Eye (tissue), 1 donor: ENCODE measurements at places on chromosomes 2 and 18.

- DNase-seq = no peak
These were observed 125.8 kb downstream of the C1D start for GRCh38 chr2:67936969-67937368.

- peak; percentile 60 for DNase-seq
These were observed 87.4 kb downstream of the COL6A3 start for GRCh38 chr2:237326266-237327171.

DNA sequence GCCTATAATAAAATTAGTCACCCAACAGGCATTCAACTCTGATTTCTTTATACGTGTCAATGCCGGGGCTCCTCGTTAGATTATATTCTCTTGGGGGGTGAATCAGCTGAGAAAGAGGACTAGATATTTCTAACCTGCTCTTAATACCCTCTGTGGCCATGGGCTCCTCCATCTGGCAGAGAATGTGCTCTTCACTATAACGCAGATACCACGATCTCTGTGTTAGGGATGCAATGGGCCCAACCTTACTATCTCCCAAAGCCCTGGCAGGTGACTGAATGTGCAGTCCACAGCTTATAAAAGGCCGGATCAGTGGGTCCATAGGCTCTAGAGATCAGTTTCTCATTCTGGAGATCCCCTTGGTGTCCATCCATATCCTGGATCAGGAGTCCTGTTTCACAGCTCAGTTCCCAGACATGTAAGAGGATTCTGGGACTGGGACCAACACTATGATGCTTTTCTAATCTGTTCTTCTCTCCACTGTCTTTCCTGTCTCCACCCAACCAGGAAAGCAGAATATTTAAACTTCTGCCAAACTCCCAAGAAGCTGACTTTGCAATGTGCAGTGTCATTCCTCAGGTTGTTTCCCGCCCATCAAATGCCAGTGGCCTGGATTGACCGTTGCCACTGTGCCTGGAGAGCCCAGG lies 71.4 kb upstream of the CELF4 start:
- no peak for DNase-seq

GRCh38 chr2:28620801-28621171 lies 124.9 kb downstream of the PLB1 start:
- DNase-seq = no peak

DNA sequence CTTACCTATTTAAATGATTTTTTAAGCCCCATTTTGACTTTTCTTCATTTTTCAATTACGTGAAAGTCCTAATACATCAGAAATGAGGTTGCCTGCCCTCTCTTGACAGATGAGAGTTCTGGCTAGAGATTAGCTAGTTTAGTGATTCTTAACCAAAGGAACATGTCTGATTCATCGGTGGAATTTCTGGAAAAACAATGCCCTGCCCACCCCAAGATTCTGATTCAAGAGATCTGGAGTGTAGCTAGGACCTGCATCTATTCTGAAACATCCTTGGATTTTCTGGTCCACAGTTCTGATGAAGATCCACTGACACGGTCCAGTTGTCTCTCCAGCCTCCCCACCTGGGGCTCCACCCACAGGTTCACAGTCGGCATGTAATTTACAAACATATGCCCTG lies 111.2 kb downstream of the KLF7 start:
- DNase-seq = no peak

DNA sequence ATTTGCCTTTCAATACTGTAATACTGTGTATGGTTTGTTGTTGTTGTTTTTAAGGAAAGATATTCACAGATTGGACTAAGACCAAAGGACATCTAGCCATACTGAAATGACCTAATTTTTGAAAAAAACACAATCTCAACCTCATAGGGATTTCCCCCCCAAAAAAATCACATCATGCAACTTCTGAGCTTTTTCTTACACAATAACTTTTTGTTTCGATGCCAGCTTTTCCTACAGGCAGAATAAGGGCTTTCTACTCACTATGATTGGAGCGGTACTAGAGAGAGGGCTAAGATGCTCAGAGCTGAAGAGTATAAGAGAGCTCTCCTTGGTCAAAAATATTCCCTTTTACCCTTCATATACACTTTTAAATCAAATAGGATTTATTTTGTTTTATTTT lies 32.4 kb upstream of the SLC3A1 start:
- DNase-seq = no peak

- DNase-seq = no peak
These were observed 5.9 kb downstream of the KCNG2 start for GRCh38 chr18:79803611-79804051.

GRCh38 chr2:20188851-20189250 lies 36.1 kb downstream of the SDC1 start:
- peak; percentile 74 for DNase-seq

DNA sequence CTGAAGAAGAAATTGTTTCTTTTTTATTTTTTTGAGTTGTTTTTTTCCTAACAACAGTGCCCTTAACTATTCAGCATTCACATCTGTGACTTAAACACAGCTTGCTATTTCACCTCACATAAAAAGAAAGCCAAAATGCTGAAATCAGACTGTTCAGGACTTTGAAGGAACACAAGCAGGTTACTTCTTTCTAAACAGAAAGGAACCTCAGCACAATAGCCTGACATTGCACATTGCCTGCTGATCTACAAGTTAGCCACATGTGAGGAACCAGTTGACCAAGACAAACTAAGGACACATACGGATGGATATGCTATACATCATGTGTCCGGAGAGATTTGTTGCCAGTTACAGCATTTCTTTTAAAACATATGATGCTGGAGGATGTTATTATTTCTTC lies 331.1 kb downstream of the FSIP2 start:
- no peak for DNase-seq

DNA sequence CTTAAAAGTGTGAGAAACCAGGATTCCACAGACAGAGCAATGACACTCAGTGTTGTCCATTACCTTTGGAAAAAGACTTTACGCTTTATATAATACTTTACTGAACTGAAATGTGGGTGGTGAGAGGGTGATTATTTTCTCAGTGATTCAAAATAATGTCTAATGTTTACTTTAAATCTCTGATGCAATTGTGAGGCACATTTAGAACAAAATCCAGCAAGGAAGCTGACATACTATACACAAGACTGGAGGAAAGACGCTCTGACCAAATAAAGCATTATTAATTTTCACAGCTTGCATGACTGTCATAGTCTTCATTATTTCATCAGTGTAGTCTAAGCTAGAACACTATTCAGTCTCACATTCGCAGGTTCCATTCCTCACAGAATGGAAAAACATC lies 34.1 kb upstream of the STAT1 start:
- DNase-seq = no peak

- peak; percentile 28 for DNase-seq
These were observed 209.4 kb upstream of the TRIB2 start for GRCh38 chr2:12507295-12507694.

DNA sequence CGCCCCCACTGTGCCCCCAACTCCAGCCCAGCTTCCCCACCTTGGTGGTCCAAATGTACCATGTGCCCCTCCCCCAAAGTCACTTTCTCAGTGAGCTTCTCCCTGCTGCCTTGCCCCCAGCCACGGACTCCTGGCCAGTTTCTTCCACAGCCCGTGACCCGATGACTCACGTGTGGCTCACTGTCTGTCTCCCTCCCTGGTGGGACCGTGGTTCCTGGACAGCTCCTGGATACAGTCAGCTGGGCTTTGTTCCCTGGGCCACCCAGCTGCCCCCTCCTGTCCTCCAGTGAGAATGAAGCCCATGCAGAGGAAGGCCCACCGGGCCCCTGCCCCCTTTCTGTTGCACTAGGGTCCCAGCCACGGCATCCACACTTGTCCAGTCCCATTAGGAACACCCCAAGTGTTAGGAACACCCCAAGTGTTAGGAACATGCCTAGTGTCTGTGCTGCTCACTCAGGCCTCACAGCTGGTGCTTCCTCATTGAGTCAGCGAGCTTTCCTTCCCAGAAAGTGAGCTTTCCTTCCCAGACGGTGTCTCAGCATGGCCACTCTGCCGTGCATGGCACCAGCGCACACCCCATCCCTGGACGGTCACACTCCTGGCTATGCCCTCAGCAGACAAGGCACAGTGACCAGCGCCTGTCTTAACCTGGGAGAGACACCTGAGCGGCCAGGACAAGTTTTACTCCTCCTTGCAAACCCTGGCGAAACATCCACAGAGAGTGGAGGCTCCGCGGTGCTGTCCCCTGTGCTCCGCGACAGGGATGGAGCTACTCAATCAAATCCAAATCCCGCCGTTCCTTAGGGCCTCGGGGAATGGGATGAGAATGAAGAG lies 44.8 kb upstream of the CTDP1 start:
- DNase-seq = no peak

GRCh38 chr2:26757873-26758789 lies 6.0 kb upstream of the SLC35F6 start:
- no peak for DNase-seq

- DNase-seq = peak; percentile 77
These were observed 19.6 kb downstream of the UGP2 start for GRCh38 chr2:63861220-63861822.

GRCh38 chr2:173264603-173265366 lies 89.9 kb upstream of the CDCA7 start:
- no peak for DNase-seq

DNA sequence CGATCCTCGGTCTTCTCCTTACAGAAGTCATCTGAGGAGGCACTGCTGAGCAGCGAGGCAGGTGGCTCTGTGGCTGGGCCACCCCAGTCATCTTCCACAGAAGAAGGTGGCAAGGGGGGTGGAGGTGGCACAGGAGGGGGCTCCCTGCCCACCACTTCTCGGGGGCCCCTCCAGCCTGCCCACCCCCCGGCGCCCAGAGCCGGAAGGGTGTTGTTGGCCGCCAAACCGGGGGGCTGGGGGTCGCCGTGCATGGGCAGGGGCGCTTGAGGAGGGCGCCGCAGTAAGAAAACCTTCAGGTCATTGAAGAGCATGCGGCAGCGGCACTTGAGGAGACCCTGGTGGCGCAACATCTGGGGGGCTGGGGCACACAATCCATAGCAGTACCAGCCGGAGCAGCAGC lies 2.5 kb downstream of the MARCHF4 start:
- no peak for DNase-seq

DNA sequence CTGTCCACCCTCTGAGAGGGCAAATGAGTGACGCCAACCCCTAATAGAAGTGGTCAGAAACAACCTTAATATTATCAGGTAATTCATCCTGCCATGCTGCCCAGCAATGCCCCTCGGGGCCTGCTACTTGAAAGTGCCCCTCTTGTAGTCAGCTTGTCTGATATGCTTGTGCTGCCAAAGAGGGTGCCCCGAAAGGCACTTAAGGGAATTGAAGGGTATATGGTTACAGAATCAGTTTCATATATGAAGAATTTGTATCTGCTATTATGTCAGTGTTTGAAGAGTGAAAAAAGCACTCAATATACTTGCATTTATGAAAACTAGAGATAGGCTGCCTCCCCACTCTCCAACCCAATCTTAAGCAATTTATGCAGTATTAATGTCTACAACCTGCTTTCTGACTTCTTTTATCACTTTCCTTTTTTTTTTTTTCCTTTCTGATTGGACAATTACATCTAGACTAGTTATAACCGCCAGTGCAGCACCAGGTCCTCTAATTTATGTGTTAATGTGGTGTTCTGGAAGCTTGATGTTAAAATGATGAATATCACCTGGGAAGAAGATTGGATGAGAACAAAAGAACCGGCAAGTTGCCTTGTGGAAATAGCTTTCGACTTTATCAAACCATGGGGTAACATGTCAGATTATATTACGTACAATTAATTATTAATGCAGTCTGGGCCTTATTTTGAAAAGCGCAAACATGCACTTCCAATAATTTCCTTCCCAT lies 646.9 kb upstream of the ACVR2A start:
- DNase-seq = peak; percentile 59

DNA sequence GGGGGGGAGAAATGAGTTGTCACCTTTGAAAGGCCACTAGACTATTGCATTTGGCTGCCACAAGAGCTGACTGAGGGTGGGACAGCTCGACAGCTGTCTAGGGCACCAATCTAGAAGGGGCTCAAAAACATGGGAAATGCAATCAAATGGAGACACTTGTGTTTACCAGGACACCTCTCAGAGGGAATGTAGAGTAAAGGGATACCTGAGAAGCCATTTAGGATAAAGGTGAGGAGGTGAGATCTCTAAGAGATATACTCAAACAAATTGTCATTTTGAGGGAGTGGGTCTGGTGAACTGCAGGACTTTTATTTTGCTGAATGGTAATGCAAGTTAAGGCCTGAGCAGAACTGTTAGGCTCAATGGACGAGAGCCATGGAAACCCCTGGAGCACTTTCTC lies 159.8 kb downstream of the DDX1 start:
- no peak for DNase-seq

DNA sequence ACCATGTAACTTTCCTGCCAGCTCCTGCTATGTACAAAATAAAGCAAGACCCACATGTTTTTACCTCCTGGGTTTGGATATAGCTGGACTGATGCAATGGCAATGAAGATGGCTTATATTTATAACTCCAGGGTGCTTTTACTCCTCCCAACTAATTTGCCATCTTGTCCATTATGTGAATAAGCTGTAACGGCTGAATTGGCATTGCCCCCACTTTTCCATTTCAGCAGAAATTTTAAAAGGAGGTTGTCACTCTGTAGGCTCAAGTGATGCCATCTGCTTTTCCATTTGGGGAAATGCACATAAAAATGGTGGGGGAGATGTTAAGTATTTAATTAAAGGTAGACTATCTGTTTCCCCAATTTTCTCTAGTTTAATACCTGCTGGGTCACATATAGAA lies 345.5 kb downstream of the ERBB4 start:
- DNase-seq = no peak

DNA sequence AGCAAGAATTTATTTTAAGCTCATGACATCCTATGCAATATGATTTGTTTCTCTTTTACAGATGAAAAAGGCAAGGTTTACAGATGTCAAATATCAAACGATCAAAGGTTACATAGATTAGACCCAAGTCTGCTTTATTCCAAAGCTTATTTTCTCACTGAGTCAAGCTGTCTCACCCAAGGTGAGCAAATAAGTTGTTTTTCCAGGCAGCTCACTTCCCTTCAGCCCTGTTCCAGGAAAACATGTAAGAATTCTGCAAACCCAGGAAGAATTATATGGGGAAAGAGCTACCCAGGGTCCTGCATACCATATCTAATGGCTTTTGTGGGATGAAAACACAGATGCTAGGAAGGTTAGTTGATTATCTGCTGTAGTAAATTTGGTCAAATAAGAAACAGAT lies 57.7 kb upstream of the SCN9A start:
- DNase-seq = no peak

DNA sequence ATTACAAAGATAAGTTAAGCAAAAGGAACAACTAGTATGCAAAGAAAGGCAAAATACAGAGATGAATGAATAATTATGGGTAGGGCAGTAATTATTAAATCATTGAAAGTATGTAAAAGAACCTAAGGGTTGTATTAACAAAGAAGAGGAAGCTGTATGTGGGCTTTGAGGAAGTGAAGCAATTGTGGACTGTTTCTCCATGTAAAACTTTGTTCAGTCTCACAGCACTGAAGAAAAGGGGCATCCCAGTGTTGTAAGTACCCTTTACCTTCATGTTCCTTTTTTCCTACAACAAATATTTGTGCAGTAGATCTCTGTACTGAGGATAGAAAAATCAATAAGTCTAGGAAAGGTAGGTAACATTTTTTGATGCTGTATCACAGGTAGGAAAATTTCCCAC lies 388.7 kb upstream of the NRP2 start:
- no peak for DNase-seq

DNA sequence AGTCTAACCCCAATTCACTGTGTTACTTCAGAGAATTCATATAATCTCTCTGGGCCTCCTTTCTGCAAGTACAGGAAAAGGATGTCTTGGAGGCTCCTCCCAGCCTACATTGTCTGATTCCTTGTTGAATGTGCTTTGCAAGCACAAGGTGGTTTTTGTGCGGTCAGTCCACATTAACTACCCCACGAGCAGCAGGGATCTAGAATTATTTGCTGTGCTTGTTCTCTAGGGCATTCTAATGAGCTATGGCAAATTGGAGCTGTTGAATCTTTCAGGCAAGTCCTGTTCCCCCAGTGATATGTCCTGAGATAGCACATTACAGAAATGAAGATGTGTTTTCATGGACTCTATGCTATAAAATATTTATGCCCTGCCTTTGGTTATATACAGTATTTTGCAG lies 349.4 kb downstream of the SLC4A3 start:
- DNase-seq = peak; percentile 50
